Stimulated activated CD4-positive, alpha-beta T cell treated with anti-CD3 and anti-CD28 coated beads, Interleukin-15, amount 100 ng/mL, for 24 hours (primary cell): ENCODE measurements at places on chromosomes 2 and 18.

DNA sequence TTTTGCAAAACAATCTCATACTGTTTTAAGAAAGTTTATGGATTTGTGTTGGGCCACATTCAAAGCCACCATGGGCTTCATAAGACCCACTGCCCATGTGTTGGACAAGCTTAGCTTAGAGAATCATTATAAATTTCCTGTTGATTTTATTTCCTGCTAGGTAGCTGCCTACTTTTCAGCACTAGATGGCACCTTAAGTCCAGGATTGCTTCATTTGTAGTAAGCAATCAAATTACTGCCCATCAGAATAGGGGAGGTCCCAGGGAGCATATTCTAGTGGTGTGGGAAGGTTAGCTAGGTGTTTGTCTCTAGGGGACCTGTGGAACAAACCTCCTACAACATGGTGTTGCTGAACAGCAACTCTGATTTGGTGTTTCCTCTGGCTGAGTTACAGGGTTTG lies 11.0 kb upstream of the DCDC2C start:
- no peak for DNase-seq

- DNase-seq, result no peak
These were observed 42.9 kb downstream of the ARHGEF33 start for GRCh38 chr2:38932586-38932985.

- peak; percentile 82 for DNase-seq
These were observed 103.4 kb downstream of the SEPTIN10 start for GRCh38 chr2:109510136-109511028.

DNA sequence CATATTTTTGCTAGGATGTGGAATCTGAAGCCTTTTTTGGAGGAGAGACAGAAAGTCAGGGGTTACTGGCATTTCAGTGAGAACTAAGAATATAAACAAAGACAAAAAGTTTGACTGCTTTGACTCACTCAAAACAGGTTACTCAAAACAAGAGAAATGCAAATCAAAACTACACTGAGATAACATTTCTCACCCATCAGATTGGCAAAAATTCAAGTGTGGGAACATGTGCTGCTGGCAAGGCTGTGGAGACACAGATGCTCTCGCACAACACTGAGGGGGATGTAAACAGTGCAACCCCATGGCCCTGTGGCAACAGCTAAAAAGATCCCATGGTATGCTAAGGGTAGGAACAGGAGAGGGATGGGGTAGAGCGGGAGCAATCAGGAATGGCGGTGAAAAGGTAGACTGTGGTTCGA lies 86.6 kb downstream of the DTNB start:
- DNase-seq, result peak; percentile 33

GRCh38 chr18:51404620-51405019 lies 207.1 kb upstream of the MEX3C start:
- no peak for DNase-seq

- no peak for DNase-seq
These were observed 587 bp upstream of the TANK start for GRCh38 chr2:161159456-161160225.

GRCh38 chr2:69180227-69180626 lies 167.2 kb downstream of the ANTXR1 start:
- no peak for DNase-seq

GRCh38 chr2:18925296-18925695 lies 335.9 kb upstream of the NT5C1B start:
- DNase-seq, result no peak

DNA sequence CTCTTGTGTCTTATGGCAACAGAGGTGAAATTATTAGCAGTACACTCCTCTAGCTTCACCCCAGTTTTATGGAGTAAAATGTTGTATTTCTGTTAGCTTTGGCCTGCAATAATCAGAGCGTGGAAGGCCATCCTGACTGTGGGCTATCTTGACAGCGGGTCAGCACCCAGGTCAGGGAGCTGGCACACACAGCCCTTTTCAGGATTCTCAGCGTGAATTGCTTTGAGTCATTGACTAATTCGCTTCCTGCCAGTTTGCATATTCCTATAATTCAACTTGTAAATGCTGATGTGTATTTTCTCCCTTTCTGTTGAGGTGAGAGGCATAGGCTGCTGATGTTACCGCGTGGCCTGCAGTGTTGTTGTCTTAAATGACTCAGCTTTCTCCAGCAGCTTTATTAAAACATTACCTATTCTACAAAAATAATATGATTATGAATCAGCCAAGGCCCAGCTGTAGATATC lies 109.6 kb upstream of the EML6 start:
- no peak for DNase-seq
